ENCODE measurements at places on chromosomes 7 and 10. TPM values are rescaled to one million over a fixed set of nuclear protein-coding genes. Genes with fewer than 3 reads are reported as not detected.

DNA sequence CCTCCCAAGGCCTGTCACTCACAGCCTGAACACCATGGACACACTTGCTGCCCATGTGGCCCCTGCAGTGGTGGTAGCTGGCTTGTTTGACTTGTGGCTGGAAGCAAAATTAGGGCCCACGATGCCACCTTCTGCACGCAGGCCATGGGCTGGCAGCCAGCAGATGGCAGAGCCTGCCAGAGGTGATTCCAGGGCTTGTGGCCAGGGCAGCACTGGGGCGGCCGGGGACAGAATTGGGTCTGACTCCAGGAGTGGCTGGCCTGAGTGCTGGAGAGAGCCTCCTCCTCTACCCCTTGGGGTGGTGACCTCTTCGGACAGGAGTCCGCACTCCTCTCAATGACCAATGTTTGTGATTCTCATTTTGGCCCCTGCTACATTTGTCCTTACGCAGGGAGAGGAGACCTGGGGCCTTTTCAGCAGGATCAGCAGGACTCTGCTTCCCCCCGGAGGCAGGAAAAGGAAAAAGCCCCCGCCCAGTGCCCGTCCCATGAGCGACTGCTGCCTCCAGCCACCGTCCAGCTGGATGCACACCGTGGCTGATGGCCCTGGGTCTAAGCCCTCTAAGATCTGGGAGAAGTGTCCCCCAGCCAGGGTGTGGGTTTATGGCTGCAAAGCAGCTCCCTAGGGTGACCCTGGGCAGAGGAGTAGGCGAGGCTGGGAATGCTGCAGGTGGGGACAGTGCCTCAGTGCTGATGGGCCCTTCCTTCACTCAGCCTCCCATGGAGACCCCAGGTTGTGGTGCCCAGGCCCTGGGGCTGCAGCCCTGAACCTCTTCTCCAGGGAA is 26.5 kb downstream of the DNAJB12 start:
- peak; percentile 81 for DNase-seq

DNA sequence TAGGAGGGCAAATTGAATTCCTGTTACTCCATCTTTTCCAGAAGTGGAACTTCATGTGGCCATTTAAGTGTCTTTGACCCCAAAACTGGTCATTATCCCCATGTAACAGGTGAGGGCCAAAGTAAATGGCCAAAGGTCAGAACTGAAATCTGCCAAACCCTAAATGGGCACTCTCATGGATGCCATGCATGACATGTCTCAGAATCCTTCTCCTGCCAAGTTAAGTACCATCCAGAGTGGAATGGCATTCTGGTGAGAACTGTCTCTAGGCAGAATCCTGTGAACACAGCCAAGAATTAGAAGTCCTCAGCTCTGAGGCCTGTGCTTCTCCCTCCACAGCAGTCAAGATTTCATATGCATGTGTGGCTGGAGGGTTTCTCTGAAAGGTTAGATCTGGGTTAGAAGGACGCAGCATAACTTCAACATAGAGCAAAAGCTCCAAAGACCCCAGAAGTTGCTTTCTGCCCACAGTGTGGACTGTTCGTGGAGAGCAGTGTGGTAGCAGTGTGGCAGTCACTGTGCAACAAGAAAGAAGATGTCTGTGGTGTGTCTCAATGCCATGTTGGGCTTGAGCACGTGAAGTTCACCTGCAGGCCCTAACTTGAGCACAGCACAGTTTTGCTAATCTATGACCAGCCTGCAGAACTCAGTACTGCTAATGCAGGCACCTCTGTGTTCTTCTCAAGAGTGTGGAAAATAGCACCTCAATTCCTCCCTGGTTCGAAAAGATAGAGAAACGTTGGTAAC is 121.3 kb downstream of the ADCY1 start:
- DNase-seq: no peak

GRCh38 chr10:13062803-13063202 is 37.2 kb upstream of the OPTN start:
- DNase-seq: no peak

The ZNRF2 gene
- polyA plus RNA-seq: 4.0 TPM

DNA sequence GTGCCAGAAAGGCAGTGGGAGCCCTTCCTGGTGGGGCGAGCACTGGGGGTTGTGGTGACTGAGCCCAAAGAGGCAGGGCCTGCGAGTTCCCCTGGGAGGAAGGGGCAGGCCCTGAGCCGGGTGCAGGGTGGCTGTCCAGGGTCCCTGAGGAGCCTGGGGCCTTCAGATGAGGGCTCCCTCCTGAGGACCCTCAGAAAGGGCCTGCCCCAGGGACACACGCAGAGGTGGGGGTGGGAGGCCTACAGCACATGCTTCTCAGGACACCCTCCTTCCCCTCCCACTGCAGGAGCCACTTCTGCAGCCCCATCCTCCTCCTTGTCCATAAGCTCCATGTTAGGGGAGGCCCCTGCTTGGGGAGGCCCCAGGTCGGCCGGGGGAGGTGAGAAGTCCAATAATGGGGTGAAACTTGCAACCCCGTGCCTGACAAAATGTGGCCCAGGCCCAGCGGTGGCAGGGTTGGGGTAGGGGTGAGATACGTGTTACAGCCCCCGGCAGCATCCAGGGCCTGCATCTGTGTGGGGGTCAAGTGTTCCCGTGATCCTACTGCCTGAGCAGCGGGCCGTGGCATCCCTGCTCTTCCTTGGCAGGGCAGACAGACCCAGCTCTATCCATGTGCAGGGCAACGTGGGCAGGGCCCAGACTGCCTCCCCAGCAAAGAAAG is 31.8 kb upstream of the RET start:
- peak; percentile 37 for DNase-seq

- DNase-seq: no peak
Observed at GRCh38 chr7:50182759-50183158, 89.7 kb upstream of the ZPBP start.

The ANKRD61 gene
- 0.50 TPM for polyA plus RNA-seq

The TFEC gene
- polyA plus RNA-seq: 0.02 TPM

GRCh38 chr10:25678666-25679065 is 255.4 kb upstream of the MYO3A start:
- no peak for DNase-seq

DNA sequence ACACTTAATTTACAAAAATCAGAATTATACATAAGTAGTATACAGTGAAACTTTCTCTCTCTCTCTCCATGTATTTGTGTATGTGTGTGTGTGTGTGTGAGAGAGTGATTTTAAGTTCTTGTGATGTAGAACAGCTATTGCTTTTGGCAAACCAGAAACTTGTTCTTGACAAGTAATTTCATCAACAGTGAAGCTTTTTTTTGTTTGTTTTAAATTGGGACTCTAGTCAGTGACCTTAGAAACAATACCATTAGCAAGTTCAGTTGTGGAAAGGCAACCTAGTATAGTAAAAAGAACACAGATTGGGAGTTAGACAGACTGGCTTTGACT is 319.1 kb downstream of the PTEN start:
- DNase-seq: no peak

DNA sequence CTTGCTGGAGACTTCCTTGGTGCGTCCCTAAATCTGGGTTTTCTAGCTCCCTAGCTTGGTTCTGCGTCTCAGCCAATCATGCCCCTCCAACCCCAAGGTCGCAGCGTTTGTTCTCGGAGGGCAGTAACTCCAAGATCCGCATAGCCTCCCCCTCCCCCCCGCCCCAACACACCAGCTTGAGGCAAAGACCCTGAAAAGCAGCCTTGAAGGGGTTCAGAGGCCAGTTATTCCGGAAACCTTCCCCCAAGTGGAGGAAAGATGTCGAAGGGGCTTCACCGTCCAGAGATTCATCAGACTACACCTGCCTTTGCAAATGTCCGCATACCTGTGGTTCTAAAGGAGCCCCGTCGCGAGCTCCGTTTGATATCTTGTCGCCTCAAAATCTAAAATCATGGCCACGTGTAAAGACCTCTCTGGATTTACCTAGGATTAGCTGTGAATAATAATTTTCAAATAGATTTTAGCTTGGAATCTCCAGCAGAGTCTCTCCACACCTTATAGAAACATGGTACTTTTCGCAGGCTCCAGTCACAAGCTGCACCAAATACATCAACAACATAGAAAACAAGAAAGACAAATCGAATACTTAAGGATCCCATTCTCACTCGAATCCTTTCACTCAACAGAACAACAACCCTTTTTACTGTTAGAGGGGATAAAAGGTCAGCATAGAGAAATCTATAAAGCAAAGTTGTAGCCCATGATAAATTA is 7.9 kb downstream of the DLX6 start:
- DNase-seq: no peak

DNA sequence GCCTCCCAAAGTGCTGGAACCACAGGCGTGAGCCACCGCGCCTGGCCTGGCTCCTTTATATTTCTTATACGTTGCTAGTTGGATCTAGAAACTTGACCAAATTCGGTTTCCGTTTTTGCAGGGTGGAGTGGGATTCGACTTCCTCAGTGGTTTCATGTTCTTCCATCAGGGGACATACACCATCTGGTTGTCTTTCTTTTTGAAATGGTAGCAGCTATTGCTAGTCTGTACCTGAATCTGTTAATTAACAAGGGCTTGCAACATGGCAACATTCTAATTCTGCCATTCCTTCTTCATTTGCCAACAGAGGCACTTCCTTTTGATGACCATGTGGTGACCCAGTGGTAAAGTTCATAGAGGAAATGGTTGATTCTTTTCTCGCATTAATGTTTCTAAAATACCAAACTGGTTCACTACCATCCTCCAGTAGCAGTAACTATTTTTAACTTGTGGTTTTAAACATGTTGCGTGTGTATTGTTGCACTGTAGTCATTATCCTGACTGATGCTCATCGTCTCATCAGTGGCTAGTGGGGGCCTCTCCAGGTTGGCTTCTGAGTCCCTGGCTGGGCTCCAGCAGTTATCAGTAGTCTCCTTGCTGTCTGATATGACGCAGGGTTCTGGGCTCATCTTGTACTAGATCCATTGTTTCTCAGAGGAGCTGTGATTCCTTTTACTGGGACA is 159.2 kb downstream of the RGS10 start:
- DNase-seq: no peak

DNA sequence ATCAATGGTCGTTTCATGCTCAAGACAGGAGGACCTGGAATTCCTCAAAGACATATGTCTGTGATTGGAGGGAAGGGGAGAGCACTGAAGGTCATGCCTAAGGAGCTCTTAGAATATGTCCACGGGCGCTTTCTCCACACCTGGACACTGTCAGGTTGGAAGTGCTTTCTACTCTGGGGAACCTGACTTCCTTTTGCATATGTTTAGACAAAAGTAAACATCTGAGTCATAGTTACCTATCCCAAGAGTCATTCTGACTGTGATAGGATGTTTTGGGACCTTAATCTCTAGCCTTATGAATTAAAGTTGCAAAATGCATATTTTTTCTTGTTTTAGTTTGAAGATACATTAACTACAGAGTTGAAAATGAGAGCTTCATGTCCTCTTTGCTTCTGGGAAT is 251.7 kb downstream of the KLF6 start:
- DNase-seq: no peak

GRCh38 chr7:107014387-107015023 is 30.0 kb upstream of the PRKAR2B start:
- DNase-seq: no peak

- DNase-seq: no peak
Observed at GRCh38 chr10:106563384-106563783, 601.1 kb downstream of the SORCS1 start.

DNA sequence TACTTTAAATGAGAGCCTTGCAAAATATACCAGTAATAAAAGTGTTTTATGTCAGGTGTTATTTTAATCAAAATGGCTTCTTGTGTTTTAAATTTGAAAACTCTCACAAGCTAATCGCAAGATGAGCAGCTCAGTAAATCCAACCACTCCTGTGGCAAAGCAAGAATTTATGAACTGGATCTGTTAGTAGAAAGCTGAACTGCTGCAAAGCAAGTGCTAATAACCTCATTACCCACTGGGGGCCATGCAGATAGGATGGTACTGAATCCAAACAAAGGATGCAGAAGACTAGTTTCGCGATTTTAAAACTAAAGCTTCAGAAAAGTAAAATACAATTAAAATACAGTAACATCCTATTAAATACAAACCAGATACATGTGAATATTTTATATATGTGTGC is 468.0 kb downstream of the PARD3 start:
- no peak for DNase-seq

GRCh38 chr7:16114633-16115032 is 306.7 kb downstream of the CRPPA start:
- no peak for DNase-seq

Data from SK-N-SH (cell line).